ENCODE measurements at places on chromosomes 1 and 21.
A peak's percentile ranks its signal among the peaks of the same experiment; 100 is the strongest.

DNA sequence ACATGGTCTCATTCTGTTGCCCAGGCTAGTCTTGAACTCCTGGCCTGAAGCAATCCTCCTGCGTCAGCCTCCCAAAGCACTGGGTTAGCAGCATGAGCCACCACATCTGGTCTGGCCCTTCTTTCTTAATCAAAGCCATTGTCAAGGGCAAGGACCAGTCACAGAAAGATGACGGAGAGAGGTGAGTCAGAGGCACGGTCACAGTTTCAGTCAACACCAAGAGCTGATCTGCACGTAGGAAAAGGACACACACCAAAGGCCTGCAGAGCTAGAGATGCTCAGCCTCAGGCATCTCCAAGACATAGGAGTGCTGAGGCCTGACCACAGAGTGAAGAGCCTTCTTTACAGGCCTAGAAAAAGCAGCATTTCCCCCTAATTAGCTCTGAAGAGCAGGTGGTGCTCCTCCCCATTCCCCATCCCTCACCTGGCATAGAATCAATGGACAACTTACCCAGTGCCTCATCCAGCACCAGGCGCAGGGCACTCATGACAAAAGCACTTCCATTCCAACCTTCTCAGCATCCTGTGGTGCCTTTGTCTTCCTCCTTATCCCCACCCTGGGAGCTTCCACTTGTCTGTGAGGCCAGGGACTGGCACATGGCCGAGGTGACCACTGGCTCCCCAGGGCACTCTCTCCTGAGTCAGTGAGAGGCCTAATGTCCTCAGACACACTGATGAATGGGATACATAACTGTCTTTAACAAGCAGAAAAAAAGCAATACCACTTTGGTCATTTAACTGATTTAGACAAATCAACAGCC, 139.8 kb downstream of the AJAP1 start:
- no peak for DNase-seq

- no peak for DNase-seq
Observed at GRCh38 chr1:209590405-209590804, 6.9 kb downstream of the CAMK1G start.

DNA sequence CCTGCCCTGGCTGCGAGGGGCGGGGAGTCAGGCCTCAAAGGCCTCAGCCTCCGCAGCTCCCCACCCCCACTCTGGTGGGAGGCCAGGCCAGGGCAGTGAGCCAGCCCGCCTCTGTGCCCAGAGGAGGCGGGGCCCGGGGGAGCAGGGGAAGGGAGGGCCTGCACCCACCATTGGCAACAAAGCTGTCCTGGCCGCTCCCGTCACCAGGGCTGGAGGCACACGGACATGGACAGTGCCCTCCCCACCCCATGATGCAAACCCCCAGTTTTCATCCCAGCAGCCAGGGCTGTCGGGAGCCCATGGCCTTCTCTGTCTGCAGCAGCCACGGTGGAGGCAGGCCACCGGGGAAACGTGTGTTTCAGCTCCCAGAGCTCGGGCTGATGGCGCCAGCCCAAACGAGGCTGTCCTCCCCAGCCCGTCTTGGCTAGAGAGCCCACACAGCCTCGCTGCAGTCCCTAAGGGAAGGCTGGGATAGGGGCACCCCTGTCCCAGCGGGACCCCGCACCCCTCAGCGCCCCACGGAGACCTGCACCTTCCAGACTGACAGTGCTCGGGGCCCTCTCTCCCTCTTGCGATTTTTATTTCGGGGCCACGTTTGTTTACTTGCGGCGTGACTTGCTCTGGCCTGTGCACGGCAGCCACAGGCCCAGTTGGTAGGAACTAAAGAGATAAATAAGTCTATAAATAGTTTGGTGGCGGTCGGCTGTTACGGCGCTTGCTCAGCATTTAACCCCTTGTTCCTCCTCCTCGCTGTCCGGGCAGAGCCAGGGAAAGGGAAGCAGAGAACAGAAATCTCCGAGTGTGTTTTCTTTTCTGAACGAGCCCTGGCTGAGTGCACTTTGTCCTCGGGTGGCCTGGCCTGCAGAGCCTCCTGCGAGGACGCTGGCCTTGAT, 101.8 kb downstream of the PRDM16 start:
- DNase-seq, result no peak

DNA sequence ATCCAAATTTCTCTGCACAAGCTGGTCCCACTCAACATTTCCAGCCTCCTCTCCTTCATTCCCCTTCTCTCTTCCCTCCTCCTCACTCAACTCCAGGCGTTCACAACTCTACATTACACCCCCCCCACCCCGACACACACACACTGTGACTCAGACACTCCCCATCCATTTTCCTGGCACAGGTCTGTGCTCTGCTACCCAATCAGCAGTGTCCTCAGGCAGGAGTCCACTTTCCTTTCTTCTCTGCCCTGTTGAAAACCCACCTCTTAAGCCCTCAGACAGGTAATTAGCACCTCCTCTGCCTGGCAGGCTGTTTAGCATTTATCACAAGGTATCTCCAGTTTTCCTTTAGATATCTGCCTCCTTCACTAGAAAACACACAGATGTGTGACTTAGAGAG, 8.8 kb upstream of the LMX1A start:
- no peak for DNase-seq

GRCh38 chr1:35576061-35576765, 3.1 kb downstream of the TFAP2E start:
- no peak for DNase-seq

- no peak for DNase-seq
Observed at GRCh38 chr1:230725256-230726012, 11.5 kb upstream of the AGT start.

DNA sequence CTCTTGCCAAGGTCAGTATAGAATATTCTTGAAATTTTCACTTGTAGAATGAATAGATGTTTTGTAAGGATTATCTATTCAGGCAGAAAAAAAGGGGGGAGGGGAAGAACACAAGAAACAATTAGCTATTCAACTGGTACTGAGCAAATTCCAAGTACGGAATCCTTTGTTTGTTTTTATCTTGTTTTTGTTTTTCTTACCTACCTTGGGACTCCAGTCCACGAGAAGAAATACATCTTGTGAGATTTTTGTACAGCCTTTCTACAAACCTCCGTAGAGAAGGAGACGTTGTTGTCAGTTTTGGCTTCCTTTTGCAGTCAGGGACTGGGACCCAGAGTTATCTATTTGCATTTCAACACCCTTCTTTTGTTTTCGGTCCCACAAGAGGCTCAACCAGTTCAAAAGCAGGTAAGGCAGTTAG, 36.0 kb downstream of the ZNF281 start:
- no peak for DNase-seq

GRCh38 chr1:36963006-36963405, 71.3 kb downstream of the GRIK3 start:
- no peak for DNase-seq

- no peak for DNase-seq
Observed at GRCh38 chr1:66998972-66999371, 55.0 kb downstream of the SLC35D1 start.

DNA sequence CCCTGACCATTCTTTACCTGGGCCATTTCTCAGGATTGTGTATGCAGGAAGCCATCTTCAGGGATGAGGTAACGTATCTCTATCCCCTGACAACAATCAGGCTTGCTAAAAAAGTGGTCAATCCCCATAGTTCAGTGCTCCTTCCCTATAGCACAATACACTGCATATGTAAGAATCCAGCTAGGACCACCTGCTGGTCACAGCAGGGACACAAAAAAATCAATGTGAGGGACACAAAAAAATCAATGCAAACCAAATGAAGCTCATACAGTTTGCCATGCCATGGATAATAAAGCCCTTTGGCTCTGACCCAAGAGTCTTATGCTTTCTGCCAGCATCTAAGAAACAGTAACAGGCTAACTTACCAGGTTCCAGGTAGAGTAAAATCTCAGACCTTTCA, 16.3 kb downstream of the ACBD6 start:
- no peak for DNase-seq

DNA sequence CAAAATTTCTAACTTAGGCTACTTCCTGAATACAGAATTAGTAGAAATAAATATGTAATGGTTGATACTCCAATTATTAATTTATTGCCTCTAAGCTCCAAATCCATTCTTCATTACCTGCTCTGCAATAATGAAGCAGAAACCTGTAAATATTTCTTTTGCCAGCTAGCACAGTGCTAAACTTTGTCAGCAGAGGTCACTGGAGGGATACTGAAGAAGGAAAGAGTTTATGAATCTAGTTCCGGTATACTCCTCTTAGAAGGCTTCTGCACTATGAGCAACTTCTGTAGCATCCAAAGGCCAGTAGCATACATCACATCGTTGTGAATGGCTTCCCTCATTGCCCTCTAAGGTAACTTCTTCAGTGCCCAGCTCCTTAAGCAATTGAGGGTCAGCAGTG, 81.0 kb upstream of the LHX8 start:
- no peak for DNase-seq

DNA sequence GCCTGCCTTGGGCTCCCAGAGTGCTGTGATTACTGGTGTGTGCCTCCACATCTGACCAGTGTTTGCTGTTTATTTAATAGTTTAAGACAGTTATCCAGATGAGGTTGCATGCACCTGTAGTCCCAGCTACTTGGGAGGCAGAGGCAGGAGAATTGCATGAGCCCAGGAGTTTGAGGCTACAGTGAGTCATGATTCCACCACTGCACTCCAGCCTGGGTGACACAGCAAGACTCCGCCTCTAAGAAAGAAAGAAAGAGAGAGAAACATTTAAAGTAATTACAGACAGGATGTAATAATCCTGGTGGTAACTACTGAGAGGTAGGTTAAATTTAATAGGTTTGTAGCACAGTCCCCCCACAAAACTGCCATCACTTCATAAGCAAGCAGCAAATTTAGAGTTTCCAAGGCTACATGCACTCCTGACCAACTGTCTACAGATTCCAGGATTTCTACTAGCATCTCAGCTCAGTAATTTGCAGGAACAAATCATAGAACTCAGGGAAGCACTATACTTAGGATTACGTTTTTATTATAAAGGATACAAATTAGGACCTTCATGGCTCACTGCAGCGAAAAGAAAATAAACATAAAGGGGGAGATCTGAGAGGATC, 89.6 kb downstream of the PKN2 start:
- no peak for DNase-seq

- DNase-seq, result no peak
Observed at GRCh38 chr1:156912310-156912709, 8.1 kb upstream of the LRRC71 start.

DNA sequence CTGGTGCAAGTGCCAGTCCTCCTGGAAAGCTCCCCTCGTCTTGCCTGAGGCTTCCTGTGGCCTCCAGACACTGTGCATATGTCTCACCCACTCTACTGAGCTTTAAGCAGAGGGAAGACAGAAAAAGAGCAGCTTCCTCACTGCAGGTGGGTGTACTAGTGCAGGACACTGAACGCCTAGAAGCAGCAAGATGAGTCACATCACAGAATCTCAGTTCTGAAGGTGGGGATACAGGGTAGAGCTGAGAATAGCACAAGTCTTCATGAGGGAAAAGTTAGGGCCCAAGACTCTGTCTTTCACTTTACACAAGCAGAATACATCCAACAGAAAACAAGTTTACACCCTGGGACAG, 37.4 kb downstream of the PCAT6 start:
- peak; percentile 74 for DNase-seq

DNA sequence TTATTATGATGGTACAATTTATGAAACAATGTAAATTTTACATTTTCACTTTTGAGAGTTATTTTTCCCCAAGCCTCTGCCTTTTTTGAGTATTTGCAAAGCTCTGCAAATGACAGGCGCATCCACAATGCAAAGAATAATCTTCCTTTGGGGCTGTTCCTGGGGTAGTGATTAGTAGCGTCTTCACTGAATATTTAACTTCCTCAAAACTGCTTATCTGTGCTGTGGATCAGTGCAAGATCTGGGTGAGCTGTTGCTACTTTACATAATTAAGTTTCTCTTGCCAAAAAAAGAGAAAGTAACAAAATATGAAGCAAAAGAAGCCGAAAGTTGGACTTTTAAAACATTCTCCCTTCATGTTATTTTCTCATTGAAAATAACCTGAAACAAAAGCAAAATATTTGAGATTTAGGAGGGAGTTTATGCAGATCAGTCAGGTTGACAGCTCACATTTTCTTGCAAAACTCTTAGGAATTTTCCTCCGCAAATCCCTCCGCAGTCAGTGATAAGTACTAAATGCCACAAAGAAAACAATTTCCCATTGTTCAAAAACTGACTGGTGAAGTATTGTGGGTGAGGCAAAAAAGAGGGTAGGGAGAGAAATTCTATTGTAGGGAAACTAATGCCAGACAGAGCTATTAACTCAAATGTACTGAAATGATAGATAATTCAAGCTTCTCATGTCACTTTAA, 276.4 kb upstream of the B3GALT2 start:
- DNase-seq, result no peak

GRCh38 chr1:46532498-46533178, 18.8 kb downstream of the KNCN start:
- DNase-seq, result peak; percentile 88

GRCh38 chr1:71787699-71788098, 494.6 kb downstream of the NEGR1 start:
- DNase-seq, result no peak

- no peak for DNase-seq
Observed at GRCh38 chr1:239814306-239814881, 277.3 kb upstream of the FMN2 start.

- no peak for DNase-seq
Observed at GRCh38 chr21:42654913-42655795, 1.7 kb downstream of the PDE9A start.

DNA sequence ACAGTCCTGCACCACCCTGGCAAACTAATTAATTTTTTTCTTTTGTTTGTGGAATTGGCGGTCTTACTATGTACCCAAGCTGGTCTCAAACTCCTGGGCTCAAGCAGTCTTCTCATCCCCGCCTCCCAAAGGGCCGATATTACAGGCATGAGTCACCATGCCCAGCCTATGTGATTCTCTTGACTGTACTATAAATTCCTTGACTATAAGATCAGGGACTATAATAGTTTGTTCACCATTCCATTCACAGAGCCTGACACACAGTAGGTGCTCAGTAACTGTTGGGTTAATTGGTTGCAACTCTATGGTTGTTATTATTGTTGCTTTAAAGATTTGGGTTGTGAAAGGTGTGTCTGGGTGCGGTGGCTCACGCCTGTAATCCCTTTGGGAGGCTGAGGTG, 17.2 kb downstream of the DAP3 start:
- DNase-seq, result no peak

DNA sequence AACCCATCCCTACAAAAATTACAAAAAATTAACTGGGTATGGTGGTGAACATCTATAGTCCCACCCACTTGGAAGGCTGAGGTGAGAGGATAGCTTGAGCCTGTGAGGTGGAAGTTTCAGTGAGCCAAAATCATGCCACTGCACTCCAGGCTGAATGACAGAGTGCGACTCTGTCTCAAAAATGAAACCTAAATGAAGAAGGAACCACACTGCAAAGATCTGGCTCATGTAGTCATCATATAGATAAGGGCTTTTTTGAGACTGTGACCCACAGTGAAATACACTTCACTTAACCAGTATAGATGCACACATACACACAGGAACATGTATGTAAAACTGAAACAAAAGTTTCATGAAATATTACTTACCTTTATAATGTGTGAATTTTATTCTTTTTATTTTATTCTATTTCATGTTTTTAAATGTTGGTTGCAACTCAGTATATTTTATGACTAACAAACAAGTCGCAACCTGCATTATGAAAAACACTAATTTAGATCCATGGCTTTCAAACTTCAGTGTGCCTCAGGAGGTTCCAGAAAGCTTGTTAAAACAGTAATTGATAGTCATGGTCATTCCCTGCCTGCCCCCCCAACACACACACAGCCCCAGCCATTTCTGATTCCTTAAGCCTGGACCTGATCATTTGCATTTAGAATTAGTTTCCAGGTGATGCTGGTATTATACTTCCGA, 189.5 kb downstream of the PATJ start:
- DNase-seq, result no peak

Measured in GM20000 (cell line).